NCI-H774 (cell line): ENCODE measurements at places on chromosomes 12 and 14.

DNA sequence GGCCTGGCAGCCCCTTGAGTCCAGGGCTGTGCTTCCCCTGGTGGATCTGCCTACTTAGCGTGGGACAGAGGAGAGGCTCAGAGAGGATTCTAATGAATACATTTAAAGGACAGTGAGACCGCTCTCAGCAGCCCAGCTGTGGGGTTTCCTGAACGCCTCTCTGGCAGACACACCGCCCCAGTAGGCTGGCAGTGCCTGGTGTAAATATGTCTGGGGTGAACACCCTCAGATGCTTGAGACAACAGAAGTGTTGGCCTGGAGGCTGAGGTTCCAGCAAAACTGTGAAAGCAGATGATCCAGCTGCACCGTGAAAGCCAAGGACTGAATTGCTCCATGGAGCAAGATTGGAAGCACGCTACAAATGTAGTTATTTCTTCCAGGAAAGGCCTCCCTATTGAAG lies 55.1 kb downstream of the LRRC74A start:
- DNase-seq = no peak

DNA sequence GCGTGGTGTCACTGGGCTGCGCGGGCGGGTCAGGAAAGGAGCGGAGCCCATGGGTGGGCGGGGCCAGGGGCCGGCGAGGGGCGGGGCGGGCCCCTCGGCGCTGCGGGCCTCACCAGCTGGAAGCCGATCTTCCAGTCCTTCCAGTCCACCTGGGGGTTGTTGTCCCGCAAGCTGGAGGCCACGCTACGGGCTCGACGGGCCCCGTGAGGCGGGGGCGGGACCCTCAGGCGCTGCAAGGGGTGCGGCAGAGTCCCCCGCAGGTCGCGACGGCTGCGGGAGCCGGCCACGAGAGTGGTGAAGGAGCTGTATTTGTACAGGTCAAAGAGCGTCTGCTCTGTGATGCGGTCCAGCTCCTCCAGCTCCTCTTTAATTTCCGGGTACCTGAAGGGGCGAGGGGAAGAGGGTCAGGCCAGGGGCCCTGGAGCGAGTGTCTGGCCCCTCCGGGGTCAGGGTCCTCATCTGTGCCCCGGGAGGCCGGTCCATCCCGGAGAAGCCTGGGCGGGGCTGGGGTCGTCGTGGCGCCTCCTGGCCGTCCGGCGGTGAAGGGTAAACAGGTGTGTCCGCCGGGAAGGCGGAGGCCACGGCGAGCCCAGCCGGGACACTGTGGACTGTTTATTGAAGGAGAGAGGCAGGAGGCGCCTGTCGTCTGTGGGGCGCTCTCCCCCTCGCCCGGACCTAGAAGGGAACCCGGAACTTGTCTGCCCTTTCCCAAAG lies 11.9 kb downstream of the SCNN1A start:
- peak; percentile 46 for DNase-seq

DNA sequence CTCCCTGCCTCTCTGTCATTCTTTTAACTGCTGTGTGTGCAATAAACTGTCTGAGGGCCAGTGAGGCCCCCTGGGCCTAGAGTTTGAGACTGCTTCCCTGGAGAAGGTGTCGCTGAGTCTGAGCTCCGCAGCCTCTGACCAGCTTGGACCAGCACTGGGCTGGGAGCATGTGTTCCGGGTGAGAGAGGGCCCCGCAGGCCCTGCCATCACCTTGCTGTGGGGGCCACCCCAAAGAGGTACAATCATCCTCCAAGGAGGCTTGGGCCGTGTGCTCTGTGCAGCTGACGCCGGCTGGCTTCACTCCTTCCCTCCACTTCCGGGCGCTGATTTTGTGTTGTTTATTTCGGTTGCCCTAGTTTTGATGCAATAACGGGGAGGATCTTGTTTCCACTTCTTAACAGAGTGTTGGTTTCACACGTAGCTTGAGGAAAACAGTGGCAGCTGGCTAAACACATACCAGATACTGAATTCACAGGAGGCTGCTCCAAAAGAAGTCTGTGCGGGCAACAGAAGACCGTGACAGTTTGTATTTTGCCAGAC lies 121.6 kb downstream of the TMEM132C start:
- DNase-seq = no peak

GRCh38 chr14:70188322-70188658 lies 461 bp downstream of the SLC8A3 start:
- no peak for DNase-seq

DNA sequence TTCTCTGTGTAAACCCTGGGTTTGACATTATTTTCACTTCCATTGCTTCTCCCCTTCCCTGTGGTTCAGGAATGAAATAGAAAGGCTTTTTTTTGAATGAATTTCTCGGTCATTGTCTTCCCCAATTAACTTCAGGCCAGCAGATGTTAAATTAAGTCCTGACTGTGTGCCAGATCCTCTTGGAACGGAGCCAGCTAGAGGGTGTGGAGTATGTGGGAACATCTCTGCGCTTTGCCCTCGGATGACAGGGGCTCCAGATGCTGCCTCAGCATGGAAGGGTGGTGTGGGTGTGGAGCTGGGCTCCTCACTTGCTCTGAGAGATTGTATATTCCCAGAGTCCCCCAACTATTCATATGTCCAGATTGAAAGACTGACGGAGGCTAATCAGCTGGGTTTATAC lies 13.1 kb downstream of the KRT85 start:
- DNase-seq = no peak
